Stimulated activated CD4-positive, alpha-beta T cell treated with anti-CD3 and anti-CD28 coated beads, Interleukin-15, amount 100 ng/mL, for 1 hour (primary cell): ENCODE measurements at places on chromosomes 4 and X.

- DNase-seq: no peak
Observed at GRCh38 chr4:55363691-55364351, 17.8 kb downstream of the SRD5A3 start.

GRCh38 chr4:16227462-16227868 is 1.2 kb upstream of the TAPT1 start:
- no peak for DNase-seq

DNA sequence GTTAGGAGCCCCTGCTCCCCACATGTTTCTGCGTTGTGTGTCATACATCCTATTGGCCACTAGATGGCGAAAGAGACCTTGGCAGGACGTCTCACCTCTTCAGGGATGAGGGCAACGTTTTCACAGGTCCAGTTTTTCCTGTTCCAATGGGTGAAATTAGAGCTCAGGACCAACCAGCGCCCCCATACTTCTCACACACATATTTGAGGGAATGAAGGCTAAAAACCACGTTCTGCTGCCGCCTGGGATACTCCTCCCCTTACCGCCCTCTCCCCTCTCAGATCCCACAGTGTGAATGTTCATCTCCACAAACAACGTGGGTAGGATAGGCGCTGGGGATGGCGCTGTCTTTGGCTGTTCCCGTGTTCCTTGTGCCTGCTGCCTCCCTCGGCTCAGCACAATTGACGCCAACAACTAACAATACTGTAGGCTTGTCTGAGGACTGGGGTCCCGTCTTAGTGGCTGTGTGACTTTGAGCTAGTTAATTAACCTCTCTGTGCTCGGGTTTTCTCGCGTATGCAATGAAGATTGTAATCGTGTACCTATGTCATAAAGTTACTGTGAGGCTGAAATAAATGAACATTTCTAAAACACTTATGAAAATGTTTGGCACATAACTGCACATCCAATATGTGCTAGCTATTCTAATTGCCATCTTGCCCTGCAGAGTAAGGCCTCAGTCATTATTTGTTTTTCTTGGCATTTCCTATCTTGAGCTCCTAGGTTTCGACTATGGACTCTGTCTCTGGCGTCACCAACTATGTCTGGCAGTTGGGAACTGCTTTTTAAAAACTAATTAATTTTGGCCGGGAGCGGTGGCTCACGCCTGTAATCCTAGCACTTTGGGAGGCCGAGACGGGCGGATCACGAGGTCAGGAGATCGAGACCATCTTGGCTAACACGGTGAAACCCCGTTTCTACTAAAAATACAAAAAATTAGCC is 181.3 kb upstream of the STK26 start:
- DNase-seq: no peak

DNA sequence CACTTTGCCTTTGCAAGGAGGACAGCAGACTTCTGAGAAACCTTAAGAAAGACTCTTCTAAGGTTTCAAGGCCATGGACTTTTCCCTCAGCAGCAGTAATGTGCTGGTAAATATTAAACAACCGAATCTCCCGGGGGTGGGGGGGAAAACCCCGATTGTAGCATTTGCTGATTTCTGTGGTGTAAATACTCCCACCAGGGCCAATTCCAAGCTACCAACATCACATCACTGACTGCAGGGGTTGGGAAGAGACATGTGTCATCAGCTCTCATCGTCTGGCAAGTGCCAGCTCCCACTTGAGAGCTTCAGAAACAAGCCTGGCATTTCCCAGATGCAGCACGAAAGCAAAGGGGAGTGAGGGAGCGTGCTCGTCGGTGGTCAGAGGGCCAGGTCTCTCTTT is 101.2 kb downstream of the BCOR start:
- no peak for DNase-seq

DNA sequence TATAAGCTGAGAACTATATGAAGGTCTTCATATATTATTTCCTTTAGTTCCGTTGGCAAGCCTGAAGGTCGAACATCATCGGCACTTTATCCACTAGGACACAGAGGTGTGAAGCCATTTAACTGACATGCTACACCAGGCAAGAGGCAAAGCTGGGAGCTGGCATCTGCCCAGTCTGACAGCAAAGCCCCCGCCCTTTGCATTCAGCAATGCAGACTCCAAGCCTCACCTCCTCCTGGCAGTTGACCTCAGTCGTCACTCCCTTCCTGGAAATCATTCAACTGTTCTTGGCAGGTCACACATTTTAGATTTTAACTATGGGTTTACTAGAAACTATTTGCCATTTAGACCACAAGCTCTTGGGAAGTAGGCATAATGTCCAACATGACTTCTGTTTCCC is 135.8 kb upstream of the FRG1 start:
- no peak for DNase-seq

- no peak for DNase-seq
Observed at GRCh38 chrX:78116766-78117165, 12.7 kb downstream of the PGK1 start.

DNA sequence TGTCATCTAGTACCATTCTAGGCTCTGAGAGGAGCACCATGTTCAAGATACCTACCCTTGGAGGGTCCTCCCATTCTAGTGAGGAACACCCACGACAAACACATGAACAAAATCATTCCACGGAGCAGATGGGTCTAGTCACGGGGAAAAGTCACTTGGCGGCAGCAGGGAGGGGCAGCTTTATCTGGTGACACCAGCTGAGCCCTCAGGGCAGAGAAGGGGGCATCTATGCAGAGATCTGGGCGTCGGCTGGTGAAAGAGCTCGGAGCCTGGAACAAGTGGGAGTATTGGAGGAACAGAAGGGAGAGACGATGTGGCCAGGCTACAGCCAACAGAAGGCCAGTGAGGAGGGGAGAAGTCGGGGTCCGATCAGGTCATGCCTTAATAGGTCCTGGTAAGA is 11.9 kb upstream of the PDHA1 start:
- DNase-seq: no peak

DNA sequence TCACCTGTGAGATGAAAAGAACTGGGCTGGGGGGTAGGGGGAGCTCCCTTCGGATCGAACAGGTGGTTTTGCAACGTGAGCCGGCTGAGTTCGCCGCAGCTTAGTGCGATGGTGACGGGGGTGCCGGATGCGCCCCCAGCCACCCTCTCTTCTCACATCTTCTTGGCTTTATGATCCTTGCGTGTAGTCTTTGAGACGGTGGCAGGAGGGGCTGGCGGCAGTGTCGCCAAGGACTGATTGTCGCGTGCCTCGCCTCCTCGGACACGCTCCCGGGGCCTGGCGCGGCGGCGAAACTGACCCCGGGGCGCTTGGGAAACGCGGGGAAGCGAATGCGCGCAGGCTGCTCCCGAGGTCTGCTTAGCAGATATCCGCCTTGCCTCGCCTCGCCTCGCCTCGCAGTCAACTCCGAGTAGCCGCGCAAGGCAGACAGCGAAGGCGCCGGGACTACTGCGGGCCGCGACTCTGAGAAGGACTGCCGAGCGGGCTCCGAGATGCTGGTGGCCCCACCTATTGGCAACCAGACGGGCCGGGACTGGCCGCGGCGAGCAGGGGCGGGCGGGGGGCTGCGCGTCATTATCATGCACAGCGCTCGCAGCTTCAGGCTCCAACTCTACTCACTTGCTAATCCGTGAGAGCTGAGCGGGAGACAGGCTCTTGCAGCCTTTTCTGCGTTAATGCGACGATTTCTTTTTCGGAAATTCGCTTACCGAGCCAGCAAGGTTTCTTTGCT is 1.5 kb downstream of the GRID2 start:
- DNase-seq: no peak

DNA sequence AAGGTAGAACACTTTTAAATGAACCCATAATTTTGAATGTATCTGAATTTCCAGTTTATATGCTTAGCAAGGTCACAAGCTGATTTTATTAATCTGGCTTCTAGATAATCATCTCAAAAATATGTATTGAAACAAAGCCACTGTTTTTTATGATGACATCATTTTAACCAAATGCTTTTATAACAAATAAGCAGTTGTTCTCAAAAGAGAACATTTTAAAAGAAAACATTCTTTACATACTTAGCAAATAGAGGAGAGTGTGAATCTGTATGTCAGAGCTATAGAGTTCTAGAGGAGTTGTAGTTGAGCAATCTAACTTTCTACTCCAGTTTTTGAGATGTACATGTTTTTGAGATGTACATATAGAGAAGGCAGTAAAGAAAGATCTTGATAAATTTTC is 42.5 kb downstream of the LAMP2 start:
- DNase-seq: no peak
